ENCODE measurements at places on chromosomes 2 and 18.

GRCh38 chr2:117717072-117717471 is 97.4 kb upstream of the DDX18 start:
- DNase-seq: no peak

- DNase-seq: no peak
Measured at GRCh38 chr2:70728128-70728527, 39.9 kb downstream of the ADD2 start.

- no peak for DNase-seq
Measured at GRCh38 chr2:154228566-154229280, 357.0 kb downstream of the GALNT13 start.

DNA sequence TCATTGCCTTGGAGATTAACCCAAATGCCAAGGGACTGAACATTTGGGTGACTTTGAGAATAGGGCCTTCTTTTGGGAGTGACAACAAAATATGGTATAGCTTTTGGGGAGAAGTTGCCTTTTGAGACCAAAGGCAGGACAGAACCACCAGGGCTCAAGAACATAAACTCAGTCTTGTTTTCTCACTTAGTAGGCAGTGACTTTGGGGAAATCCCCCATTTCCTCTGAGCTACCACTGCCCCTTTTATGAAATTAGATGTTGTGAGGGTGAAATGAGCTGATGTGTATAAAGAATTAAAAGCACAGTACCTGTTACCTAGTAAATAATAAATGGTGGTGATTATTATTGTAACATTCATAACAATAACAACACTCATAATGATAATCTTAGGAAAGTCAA is 36.5 kb downstream of the GPD2 start:
- no peak for DNase-seq

DNA sequence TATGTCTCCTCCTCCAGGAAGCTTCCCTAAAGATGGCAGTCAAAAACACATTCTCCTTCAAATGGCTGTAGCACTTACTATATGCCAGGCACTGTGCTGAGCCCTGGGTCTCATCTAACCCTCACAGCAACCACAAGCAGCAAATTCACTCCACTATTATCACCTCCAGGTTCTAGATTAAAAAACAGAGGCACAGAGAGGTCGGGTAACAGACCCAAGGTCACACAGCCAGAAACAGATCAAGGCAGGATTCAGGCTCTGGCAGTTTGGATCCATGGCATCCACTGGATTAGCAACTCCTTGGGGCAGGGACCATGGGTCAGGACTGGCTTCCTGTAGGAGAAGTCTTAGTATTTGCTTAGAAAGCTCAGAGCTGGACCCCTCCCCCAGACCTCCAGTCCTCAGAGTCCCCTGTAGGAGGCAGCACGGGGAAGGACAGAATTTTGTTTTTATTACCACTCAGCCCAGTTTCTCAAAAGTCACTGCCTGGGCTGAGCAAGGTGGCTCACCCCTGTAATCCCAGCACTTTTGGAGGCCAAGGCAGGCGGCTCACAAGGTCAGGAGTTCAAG is 34.4 kb downstream of the ZFP36L2 start:
- no peak for DNase-seq

DNA sequence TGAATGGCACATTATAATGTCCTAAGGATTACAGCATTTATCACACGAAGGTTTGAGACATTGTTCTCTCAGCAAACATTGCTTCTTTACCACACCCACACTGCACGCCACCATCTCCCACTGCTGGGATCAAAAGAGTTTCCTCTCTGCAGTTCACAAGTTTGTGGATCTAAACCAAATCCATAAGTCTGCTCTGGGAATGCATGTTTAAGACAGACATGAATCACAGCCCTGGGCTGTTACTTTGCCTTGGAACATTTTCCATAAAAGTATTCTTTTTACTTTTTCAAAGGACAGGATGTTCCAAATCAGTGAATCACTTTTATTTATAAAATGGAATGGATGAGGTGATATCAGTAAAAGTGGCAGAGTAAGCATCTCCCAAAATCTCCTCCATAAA is 36.1 kb downstream of the STPG4 start:
- DNase-seq: no peak

GRCh38 chr2:176781570-176782217 is 430.9 kb upstream of the HNRNPA3 start:
- no peak for DNase-seq

DNA sequence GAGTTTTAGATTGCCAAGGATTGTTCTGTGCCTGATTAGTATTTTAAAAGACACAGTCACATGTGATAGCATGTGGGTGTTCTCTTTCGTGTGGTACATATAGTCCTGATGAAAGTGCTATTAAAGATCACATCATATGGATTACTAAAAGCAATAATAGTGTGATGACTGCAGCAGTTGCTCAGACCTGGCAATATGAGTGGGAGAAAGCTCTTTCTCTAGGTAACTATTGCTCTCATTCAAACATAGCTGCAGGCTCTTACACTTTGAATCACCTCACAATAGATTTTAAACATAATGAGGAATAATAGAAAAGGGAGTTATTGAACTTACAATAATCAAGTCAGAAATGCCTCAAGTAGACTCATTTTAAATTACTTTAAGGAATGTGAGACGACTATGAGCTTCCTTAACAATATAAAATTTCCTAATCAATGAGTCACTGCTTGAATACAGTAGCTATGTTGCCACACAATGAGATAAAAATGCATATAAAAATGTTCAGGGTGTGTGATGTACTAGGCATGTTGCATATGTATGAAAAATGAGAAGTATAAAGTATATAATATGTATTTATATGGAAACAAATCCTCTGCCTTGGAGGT is 452.1 kb downstream of the TMX3 start:
- no peak for DNase-seq

DNA sequence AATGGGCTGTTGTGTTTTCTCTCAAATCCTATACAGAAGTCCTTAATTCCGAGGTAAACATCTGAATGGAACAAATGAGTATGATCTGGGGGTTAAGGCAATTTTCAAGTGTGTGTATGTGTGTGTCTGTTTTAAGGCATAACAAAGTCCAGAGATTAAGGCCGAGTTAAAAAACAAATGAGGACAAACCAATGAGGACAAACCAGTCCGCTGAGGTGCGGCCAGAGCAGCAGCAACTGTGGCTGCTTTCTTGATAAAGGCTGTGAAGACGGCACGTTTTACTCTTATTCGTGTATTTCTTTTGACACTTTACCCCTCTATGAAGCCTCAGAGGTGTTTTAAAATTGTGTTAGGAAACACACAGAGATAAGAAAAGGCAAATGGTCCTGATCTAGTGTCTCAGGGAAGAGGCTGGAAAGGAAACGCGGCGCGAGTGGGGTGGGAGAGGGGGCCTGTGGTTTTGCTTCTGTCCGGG is 495 bp upstream of the GULP1 start:
- DNase-seq: no peak

Data from stimulated activated CD4-positive, alpha-beta T cell treated with anti-CD3 and anti-CD28 coated beads, Interleukin-1b, Interleukin-23, amount 100 ng/mL, for 24 hours (primary cell).